HFFc6 (cell line): ENCODE measurements at places on chromosomes 12 and 14. TPM values are rescaled to one million over a fixed set of nuclear protein-coding genes. Genes with fewer than 3 reads are reported as not detected.
A peak's percentile ranks its signal among the peaks of the same experiment; 100 is the strongest.

The RACGAP1 gene
- 55.8 to 111 TPM (median 100 TPM) in 3 replicates for total RNA-seq

The METTL1 gene
- 41.2 to 43.9 TPM (median 42.3 TPM) in 3 replicates for total RNA-seq

GRCh38 chr12:81114226-81114625 lies 36.3 kb downstream of the ACSS3 start:
- H3K4me3 ChIP-seq: no peak overlapping the region
- H3K27me3 ChIP-seq: no peaks in the 10 kb centered on the region
- H3K4me1 ChIP-seq: no peaks in the 10 kb centered on the region
- no peak overlapping the region for H3K27ac ChIP-seq

GRCh38 chr12:130818272-130818634 lies 20.8 kb downstream of the STX2 start:
- no peak overlapping the region for H3K27ac ChIP-seq
- H3K27me3 ChIP-seq: no peaks in the 10 kb centered on the region
- peaks cover 9% of the 10 kb centered on the region for H3K4me1 ChIP-seq
- no peak for DNase-seq

GRCh38 chr12:50467439-50467838 lies 37.3 kb upstream of the DIP2B start:
- H3K27ac ChIP-seq: no peak overlapping the region
- H3K4me3 ChIP-seq: no peak overlapping the region
- peaks cover 49% of the 10 kb centered on the region for H3K36me3 ChIP-seq
- peaks cover 2% of the 10 kb centered on the region for H3K27me3 ChIP-seq
- peaks cover 7% of the 10 kb centered on the region; the same call in 1 of the 2 replicates for H3K4me1 ChIP-seq

GRCh38 chr14:101187816-101188570 lies 284.5 kb upstream of the RTL1 start:
- H3K27ac ChIP-seq: no peak overlapping the region
- H3K27me3 ChIP-seq: peaks cover 22% of the 10 kb centered on the region
- no peaks in the 10 kb centered on the region for H3K36me3 ChIP-seq
- H3K4me1 ChIP-seq: no peaks in the 10 kb centered on the region

DNA sequence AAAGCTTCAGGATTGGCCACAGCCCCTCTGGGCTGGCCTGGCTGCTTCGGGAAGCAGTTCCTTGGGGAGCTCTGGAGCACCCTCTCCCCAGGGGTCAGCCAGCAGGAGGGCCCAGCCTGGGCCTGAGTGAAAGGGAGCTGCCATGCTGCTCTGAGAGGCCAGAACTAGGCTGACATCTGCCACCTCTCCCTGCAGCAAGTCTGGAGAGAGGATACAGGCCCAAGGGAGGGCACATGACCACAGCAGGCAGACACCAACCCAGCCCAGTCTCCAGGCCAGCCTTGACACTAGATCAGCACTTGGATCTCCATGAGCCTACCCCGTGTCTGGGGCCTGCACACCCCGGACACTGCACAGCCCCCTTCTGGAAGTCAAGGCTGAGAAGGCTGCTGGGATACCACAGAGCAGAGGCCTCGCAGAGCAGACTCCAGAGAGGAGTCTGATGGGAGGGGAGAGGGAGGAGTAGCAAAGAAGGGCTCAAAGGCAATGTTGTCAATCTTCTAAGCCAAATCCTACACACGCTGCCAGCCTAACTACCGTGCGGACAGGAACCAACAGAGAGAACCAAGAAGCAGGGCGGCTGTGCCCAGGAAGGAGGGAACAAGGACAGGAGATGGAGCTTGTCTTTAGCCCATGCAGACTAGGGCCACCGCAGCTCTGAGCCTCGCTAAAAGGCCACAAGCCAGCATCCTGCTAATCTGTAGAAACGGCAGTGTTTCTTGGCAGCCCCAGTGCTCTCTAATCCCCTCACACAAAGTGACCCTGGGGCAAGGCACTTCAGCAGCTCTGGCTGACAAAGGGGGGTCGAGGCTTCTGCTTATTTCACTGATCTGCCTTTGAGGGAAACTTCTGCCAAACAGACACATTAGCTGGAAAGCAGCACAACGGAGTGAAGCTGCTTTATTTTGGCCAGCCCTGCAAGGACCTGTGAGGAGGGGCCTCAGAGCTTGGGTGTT lies 12.9 kb downstream of the COL2A1 start:
- peaks cover 23% of the 10 kb centered on the region; the same call in 1 of the 2 replicates for H3K4me1 ChIP-seq
- H3K27ac ChIP-seq: no peak overlapping the region
- no peak overlapping the region for H3K4me3 ChIP-seq
- DNase-seq: no peak

- H3K4me1 ChIP-seq: peaks cover 48% of the 10 kb centered on the region
- H3K27me3 ChIP-seq: no peaks in the 10 kb centered on the region; the same call in 1 of the 2 replicates
- H3K4me3 ChIP-seq: no peak overlapping the region
Observed at GRCh38 chr14:53391631-53392285, 238.6 kb upstream of the DDHD1 start.

- H3K4me1 ChIP-seq: peaks cover 39% of the 10 kb centered on the region
- H3K27ac ChIP-seq: peak overlapping the region; percentile 94
- peak overlapping the region; percentile 80 for H3K4me3 ChIP-seq
- no peak for DNase-seq
Observed at GRCh38 chr14:68814539-68815297, 21.9 kb upstream of the ZFP36L1 start.

The ESYT1 gene
- total RNA-seq: 127 and 136 TPM in 2 replicates

The FLVCR2 gene
- total RNA-seq: 1.8 to 4.1 TPM (median 3.1 TPM) in 3 replicates

The TAS2R46 gene
- total RNA-seq: 0.26 TPM in 1 of 3 replicates, not detected in the others

DNA sequence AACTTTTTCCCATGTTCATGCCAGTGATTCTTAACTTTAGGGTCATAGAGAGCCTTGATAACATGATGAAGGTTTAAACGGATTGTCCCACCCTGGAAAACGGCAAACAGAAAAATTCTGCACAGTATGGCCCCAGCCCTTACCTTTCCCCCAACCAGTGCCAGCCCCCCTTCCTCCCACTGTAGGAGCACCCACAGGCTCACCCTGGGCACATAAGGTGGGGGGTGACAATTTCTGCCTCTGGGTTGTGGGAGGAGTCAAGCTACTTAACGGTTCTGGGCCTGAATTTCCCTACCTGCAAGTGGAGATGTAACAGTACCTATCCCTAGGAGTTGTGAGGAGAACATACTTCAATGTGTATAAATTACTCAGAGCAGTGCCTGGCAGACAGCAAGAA lies 18.0 kb downstream of the XRCC3 start:
- H3K27me3 ChIP-seq: peaks cover 14% of the 10 kb centered on the region
- peaks cover 9% of the 10 kb centered on the region for H3K4me1 ChIP-seq
- peak overlapping the region; percentile 50 for H3K27ac ChIP-seq

DNA sequence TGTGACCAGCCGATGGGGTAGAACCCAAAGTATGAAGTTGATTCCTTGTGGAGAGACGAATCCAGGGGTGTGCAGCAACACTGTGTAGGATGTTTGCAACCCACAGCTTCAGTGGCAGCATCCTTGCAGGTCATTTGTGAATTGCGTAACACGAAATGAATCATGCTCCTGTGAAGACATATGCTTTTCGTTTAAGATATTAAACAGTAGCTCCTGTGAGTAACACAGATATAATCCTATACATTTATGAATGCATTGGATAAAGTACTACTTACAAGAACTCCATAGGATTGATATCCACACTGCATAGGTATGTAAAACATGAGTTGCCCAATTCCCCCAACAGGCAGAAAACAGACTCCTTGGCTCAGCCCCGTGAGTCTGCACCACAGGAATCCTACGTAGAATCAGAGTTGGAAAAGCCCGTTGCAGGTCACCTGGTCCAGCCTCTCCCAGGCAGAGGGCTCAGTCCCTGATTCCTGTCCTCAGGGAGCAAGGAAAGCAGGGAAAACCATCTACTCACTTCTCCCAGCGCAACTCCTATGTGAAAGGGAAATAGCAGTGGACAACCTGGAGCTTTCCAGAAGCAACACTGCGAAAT lies 75.8 kb downstream of the GPATCH2L start:
- peaks cover 9% of the 10 kb centered on the region; the same call in 1 of the 2 replicates for H3K36me3 ChIP-seq
- H3K27ac ChIP-seq: no peak overlapping the region
- peak; percentile 56 for DNase-seq
- no peak overlapping the region for H3K4me3 ChIP-seq
- H3K27me3 ChIP-seq: peaks cover 2% of the 10 kb centered on the region; the same call in 1 of the 2 replicates

DNA sequence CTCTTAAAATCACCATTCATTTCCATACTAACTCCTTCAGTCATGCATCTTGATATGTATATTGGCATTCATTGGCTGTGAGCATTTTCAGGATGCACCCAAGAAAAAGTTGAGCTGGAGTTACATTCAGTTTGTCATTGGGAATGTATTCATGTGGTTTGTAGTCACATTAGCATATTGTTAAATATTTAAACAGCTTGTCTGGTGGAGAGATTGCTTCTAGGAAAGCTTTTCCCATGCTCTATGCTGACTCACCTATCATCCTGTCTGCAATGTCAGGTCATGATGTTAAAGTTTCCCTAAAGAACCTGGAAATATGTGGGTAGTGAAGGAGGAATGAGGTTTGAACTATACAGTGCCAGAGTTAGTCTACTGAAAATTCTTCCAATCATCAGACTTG lies 583.6 kb downstream of the GALC start:
- H3K27me3 ChIP-seq: no peaks in the 10 kb centered on the region
- DNase-seq: no peak
- H3K4me3 ChIP-seq: no peak overlapping the region

The CLEC9A gene
- total RNA-seq: not detected in 3 replicates

DNA sequence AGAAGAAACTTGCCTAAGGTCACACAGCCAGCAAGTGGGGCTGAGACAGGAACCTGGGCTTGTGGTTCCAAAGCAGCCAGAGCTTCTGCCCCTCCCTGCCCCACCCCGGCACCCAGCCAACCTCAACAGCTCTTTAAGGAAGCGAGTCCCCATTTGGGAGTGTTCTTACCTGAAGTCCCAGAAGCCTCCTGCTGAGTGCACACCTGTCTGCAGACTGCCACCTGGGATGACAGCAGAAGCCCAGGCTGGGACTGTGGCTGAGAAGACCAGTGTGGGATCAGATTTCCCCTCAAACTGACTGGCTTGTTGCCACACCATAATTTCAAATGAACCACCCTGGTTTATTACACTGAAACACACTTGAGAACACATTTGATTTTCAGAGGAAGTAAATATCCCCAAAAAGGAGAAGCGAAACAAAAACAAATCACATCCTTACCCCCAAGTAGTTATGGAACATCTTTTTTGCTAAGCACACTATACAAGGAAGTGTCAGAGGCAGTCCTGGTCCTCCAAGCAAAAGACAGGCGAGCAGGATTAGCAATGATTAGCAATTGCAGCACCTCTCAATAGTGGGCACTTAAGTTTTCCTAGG lies 6.3 kb upstream of the RIN3 start:
- no peak overlapping the region for H3K27ac ChIP-seq
- H3K27me3 ChIP-seq: no peaks in the 10 kb centered on the region
- DNase-seq: no peak
- H3K4me1 ChIP-seq: peaks cover 50% of the 10 kb centered on the region

GRCh38 chr12:11497995-11498394 lies 102.6 kb upstream of the PRB2 start:
- peaks cover 5% of the 10 kb centered on the region for H3K27me3 ChIP-seq
- no peaks in the 10 kb centered on the region for H3K4me1 ChIP-seq
- H3K36me3 ChIP-seq: peaks cover 8% of the 10 kb centered on the region
- H3K27ac ChIP-seq: no peak overlapping the region
- no peak for DNase-seq

DNA sequence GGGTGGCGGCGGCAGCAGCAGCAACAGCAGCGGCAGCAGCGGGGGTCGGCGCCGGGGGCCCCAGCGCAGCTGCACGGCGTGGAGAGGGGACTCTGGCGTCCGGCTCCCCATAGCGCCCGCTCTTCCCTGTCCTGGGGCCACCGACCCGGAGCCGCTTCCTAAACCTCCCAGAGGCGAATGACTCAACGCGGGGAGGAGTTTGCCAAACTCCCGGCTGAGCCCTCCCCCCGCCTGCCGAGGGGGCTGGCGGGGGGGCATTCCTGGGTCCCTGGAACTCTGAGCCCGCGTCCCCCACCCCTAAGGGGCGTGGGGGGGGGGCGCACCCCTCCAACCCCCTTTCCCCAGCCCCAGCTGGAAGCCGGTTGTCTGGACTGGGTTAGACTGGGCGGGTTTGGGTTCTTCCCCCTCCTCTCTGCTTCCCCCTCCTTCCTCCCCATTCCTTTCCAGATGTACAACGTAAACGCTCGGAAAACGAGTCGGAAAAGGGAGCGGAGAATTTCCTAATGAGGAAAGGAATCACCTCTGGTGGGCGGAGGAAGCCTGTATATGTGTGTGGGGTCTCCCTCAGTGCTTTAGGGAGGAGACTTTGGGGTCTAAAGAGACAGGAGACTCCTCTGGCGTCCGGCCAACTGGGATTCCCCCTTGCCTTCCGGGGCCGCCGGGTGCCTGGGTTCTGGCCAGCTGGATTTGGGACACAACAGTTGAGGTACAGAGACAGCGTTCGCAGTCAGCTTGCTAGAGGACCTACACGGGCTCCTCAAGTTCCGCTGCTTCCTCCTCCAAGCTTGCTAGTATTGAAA lies at the start of gene ITGA5:
Gene ITGA5, minus strand, starts transcription at position 179 of the 800 bp plus-strand sequence. Its CDS starts 68 bp downstream, at position 111.
- H3K4me3 ChIP-seq: peak within 1 kb of the TSS; percentile 98
- H3K27me3 ChIP-seq: peaks cover 2% of the 10 kb centered on the region

The SPTSSA gene
- total RNA-seq: 13.8 to 15.9 TPM (median 15.1 TPM) in 3 replicates

The PMCH gene
- not detected in 3 replicates for total RNA-seq

- no peak overlapping the region for H3K4me3 ChIP-seq
- no peaks in the 10 kb centered on the region for H3K4me1 ChIP-seq
- no peak overlapping the region for H3K27ac ChIP-seq
- no peaks in the 10 kb centered on the region for H3K27me3 ChIP-seq
- DNase-seq: no peak
Observed at GRCh38 chr14:65074449-65075150, 27.7 kb downstream of the MAX start.

DNA sequence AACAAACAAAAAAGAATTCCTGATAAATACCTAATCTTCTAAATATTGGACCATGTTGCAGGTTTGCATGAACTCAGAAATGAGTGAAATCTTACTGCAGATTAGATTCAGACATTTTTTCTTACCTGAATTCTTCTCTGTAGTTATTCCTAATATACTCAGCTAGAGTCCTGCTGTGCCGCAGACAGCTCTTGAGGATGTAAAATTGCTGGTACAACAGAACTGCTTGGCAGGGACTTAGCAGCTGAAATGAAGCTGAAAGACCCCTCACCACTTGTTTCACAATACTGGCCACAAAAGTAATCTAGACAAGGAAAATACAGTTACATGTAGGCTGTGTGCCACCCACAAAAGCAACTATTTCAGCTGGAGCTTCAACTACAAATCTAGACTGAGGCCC lies 48.3 kb upstream of the KICS2 start:
- no peak for DNase-seq
- H3K4me3 ChIP-seq: no peak overlapping the region
- no peak overlapping the region for H3K27ac ChIP-seq
- H3K27me3 ChIP-seq: peaks cover 16% of the 10 kb centered on the region
- no peaks in the 10 kb centered on the region for H3K36me3 ChIP-seq

GRCh38 chr12:55985341-55985740 lies 11.5 kb downstream of the RAB5B start:
- peaks cover 21% of the 10 kb centered on the region for H3K36me3 ChIP-seq
- no peak overlapping the region for H3K27ac ChIP-seq
- H3K27me3 ChIP-seq: no peaks in the 10 kb centered on the region
- H3K4me3 ChIP-seq: no peak overlapping the region
- no peaks in the 10 kb centered on the region for H3K4me1 ChIP-seq

- no peak for DNase-seq
- no peaks in the 10 kb centered on the region; the same call in 1 of the 2 replicates for H3K27me3 ChIP-seq
- H3K27ac ChIP-seq: no peak overlapping the region
- peaks cover 35% of the 10 kb centered on the region for H3K4me1 ChIP-seq
Observed at GRCh38 chr12:22545255-22545654, 913 bp upstream of the C2CD5 start.
